Hematopoietic multipotent progenitor cell treated with erythropoietin and hydrocortisone succinate and interleukin-3 and kit ligand, for 8 days (in vitro differentiated cells): ENCODE measurements at places on chromosomes 6 and 20.

- no peak for DNase-seq
Observed at GRCh38 chr20:45305262-45305661, 1.4 kb upstream of the RBPJL start.

DNA sequence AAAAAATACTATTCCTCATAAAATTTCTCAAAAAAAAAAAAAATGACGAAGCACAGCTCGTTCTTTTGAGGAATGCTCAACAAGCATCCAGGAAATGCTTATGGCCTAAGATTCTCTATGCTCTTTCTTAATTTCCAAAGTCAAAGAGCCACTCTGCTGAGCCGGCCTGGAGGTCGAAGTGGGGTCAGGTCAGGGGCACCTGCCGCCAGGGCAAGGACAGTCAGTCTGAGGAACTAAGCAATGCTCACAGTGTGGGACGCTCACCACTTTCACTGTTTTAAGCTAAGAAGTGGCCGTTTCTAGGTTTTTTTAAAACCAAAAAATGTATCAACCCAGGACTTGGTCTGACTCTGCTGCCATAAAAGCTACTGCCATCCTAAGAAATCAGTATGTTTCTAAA, 17.3 kb downstream of the YTHDF1 start:
- DNase-seq: no peak

DNA sequence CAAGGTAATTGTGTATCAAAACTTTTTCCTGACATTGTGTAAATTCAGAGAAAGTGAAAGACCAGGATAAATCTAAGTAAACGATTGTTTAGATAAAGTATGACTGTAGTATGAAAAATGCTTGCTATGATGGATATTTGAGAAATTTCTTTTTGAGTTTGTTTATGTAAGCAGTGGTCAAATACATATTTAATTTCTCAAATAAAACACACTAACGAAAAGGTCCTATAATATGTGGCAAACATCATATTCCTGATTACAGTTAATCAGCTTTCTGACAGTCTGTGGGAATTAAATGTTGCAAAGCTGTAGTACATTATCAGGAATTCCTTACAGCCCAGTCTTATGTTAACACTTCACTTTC, 636.9 kb downstream of the MMUT start:
- DNase-seq: no peak

DNA sequence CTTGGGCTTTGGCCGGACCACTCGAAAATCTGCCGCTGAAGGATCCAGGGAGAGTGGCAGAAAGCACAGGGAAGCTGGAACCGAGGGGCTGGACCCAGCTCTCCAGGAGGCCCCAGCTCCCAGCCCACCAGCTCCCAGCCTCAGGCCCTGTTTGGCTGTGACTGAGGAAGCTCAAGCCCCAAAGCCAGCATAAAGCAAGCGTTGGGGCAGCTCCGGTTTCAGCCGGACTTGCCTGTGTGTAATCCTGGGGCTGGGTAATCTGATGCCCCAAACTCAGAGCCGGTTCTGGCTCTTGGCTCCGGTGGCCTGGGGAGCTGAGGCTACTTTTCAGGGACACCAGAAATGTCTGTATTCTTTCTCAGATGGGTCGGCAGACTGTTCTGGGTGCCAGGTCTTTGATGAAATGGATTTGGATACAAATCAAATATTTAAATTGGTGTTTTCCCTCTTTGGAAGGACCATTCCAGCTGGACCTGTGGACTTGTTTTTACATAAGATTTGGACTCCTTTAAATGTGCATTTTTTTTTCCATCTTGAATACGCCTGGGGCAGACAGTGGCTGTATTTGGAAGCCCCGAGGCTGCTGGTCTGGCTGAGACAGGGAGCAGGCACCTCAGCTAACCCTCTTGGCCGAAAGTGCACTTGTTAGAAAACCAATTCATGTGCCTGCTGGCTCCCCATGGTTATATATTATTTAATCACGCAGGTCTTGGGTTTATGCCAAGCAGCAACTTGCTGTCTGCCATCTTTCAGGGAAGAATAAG, 29.7 kb downstream of the RPP40 start:
- no peak for DNase-seq

DNA sequence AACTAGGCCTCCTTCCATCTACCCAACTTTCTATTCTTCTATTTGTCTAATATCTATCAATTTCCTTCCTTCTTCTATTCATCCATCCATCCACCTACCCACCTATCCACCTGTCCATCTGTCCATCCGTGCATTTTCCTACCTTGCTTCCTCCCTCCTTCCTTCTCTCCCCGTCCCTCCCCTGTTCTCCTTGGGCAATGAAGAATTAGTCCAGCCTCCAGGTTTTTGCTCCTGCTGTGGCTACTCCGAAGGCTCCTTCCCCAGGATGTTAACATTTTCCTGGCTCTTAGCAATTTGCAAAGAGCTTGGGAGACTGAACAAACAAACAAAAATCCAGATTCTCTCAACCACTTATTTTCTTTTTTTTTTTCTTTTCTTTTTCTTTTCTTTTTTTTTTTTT, 81.6 kb downstream of the KCNB1 start:
- DNase-seq: no peak

DNA sequence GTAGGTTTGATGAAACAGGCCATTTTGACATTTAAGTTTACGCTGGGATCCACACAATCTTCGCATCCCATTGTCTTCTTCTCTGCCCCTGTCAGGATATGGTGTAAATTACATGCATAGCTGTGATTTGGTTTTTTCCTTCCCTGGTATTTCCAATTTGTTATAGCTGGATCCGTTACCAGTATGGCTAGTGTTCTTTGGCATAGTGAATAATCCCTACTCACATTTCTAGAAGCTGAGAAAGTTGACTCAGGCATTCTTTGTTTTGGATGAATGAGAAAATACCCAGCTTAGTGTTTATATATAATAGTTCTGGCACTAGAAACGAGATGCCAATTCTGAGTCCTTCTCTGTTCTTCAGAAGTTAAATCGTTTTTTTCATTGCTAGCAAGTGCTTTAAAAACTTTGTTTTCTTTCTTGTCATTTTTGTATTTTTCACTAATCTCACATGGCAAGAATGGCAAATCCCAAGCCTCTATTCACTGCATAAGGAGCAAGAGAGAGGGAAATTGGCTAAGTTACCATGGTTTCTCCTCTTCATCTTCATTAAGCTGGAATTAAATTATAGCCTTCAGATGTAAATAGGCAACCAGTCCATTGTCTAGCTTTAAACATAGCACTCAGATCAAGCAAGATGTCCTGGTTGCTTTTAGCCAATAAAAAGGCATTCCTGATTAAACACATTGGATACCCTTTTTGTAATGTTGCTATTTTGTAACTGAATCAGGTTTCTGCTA, 91.9 kb upstream of the LAMP5 start:
- no peak for DNase-seq

DNA sequence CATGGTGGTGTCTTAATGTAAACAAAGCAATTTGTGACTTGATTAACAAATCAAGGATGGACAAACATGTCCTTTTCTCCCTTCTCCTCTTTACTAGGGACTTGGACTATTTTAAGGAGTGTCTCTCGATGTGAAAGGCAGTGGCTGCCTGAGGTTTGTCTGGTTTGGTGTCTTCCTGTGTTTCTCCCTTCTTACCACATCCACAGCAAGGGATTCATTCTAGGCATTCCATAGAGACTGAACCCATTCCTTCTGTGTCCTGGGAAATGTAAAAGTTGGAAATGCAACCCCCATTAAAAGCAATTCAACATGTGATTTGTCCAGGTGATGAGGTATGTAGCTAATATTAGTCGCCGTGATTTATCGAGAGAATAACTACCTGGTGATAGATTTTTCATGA, 15.9 kb downstream of the NRN1 start:
- no peak for DNase-seq

- no peak for DNase-seq
Observed at GRCh38 chr6:64146094-64146493, 510.5 kb downstream of the PHF3 start.

- DNase-seq: peak; percentile 39
Observed at GRCh38 chr20:17648791-17649730, 33.0 kb downstream of the RRBP1 start.

DNA sequence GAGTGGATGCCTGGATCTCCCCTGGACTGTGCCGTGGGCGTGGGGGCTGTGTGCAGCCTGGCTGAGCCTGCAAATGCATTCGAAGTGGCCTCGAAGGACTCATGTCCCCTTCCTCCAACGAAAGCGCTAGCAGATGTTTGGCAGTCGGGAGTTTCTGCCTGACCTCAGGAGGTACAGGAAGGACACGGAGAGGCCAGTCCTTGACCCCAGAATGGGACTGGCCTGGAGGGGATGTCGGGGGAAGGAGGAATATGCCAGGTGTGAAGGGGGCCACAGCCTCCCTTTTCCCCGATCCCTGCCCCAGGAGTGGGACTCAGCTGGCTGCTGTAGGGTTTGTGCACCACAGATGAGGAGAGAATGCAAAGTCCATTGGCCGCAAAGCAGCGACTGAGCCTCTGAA, 45.6 kb downstream of the APCDD1L start:
- DNase-seq: no peak

- DNase-seq: no peak
Observed at GRCh38 chr6:95998133-95998532, 17.6 kb upstream of the FUT9 start.

DNA sequence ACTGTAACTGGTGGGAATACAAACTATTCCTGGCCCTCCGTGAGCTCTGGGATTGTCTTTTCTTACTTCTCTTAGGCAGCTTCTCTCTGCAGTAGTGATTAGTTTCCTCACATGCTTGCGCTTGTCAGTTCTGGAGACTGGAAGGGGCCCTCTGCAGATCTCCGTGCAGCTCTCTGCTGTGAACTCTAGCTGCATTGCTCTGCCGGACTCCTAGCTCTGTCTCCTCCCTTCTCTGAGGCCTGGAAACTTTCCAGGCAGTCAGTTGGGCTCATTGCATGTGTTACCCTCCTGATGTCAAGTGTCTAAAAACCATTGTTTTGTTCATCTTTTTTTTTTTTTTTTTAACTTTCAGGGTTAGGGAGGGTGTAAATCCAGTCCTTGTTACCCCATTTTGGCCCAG, 102.3 kb downstream of the CTNNBL1 start:
- DNase-seq: no peak

GRCh38 chr6:22251348-22251747, 45.5 kb downstream of the PRL start:
- DNase-seq: no peak

GRCh38 chr6:143107440-143107839, 46.8 kb downstream of the AIG1 start:
- DNase-seq: no peak

GRCh38 chr6:3751077-3751729, at the start of gene PXDC1:
TSS of gene PXDC1 (minus strand) at chr6:3751713. CDS start at chr6:3751531, 182 bp downstream.
- DNase-seq: no peak

DNA sequence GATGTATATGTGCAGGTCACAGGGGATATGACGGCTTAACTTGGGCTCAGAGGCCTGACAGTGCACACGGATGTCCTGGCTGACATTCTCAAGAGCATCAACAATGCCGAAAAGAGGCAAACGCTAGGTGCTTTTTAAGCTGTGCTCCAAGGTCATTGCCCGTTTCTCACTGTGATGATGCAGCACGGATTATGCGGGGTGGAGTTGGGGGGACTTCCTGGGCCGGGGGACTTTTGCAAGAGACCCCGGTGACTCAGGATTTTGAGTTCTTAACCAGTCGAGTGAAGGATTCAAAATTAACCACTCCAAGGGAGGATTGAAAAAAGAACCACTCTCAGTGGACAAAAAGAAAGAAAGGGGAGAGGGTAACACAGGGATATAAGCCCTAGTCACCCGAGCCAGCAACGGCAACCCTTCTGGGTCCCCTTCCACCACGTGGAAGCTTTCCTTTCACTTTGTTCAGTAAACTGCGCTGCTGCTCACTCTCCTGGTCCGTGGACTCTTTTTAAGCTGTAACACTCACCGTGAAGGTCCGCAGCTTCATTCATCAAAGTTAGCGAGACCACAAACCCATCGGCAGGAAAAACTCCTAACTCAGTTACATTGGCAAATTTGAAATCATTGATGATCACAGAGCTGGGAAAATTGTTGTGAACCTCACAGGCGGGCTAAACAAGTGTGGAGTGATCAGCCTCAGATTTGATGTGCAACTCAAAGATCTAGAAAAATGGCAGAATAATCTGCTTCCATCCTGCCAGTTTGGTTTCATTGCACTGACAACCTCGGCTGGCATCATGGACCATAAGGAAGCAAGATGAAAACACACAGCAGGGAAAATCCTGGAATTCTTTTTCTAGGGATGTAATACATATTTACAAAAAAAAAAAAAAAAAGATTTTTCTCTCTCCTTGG, 199.3 kb downstream of the ARID1B start:
- no peak for DNase-seq

GRCh38 chr20:61516346-61517208, 264.5 kb downstream of the CDH4 start:
- DNase-seq: no peak

- DNase-seq: no peak
Observed at GRCh38 chr20:40892642-40893041, 136.0 kb upstream of the TOP1 start.

- no peak for DNase-seq
Observed at GRCh38 chr20:21698494-21699215, 6.8 kb upstream of the PAX1 start.

- no peak for DNase-seq
Observed at GRCh38 chr6:130161683-130162404, 60.9 kb downstream of the SAMD3 start.

DNA sequence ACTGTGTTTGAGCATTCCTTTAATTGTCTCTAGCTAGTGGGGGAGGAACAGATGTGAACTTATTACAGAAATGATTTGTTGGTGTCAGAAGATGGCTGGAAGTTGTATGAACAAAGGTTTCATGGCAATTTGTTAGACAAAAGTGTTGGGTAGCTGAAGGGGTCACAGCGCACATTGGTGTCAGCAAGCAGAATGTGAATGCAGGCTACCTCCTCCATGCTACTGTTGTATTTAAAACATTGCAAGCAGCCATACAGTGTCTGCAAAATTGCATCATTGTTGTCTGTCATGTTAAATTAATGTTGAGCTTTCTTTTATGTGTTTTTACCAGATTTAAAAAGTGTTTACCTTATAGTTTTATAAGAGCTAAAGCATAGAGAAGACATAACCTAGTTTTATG, 6.2 kb downstream of the LRRC1 start:
- DNase-seq: no peak

DNA sequence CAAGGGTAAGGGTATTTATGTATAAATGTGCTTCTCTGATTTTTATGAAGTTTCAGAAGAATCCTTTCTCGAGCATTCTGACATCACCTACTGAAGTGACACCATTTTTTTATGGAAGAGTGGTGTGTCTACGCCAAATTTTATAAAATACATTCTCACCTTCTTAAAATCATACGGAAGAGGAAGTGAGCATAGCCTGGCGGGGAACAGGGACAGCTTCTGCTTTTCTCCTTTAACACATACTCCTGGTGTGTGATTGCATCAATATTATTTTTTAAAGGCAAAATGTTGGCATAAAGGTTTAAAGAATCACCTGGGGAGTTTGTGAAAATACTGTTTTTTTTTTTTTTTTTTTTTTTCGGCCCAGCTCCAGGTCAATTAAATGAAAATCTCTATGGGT, 733.6 kb upstream of the MAN1A1 start:
- DNase-seq: no peak

GRCh38 chr6:127951172-127951917, 50.5 kb upstream of the THEMIS start:
- no peak for DNase-seq
